Spleen (tissue), 13 donors: ENCODE measurements at places on chromosomes 12 and 14. TPM values are rescaled to one million over a fixed set of nuclear protein-coding genes. Genes with fewer than 3 reads are reported as not detected.

GRCh38 chr12:98352218-98352811 lies 163.1 kb upstream of the TMPO start:
- DNase-seq, result no peak

- no peak for DNase-seq
Measured at GRCh38 chr14:28773861-28774691, 7.5 kb downstream of the FOXG1 start.

DNA sequence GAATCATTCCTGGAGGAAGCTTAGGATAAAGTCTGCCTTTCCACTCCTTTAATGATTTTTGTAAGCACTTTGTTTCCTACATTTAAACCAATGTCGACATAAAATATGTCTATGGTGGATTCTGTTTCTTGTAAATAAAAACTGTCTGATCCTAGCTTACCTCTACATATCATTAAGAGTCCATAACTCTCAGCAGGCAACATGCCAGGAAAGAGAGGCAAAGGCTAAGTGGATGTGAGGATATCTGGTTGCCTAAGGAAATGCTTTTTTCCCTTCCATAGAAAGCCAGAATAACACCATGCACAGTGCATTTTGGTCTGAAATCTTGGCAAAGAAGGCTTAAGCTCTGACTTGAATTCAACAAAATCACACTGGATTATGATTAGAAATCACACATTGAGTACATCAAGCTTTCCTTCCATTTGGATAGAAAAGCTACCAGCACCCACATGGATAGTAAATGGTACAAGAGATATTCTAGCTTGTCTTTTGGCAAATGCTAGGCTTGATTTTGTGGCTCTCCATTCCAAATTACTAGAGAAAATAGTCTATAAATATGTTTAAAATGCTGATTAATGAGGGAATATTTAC lies 57.0 kb upstream of the CNTN1 start:
- no peak for DNase-seq

DNA sequence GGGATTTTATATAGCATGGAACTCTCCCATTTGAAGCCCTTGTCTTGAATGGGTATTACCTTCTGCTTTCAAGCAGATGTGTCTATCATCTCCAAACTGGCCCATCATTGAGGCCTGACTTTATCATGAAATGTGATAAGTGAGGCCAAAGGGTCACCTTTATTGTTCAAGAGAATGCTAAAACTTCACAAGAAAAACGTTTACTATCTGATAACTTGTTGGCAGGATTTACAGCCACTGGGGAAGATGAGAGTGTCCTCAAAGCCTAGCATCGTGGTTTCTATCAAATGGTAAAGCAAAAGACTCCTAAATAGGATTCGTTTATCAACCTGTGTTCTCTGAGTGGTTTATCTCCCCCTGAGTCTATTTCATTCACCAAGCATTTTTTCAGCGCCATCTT lies 62.0 kb upstream of the CLMN start:
- DNase-seq, result no peak

GRCh38 chr12:4736091-4736490 lies 15.9 kb downstream of the GALNT8 start:
- no peak for DNase-seq

B3GNT4 gene
- 0.54 TPM for polyA plus RNA-seq

WDR89 gene
- polyA plus RNA-seq, result 9.5 TPM

CCDC60 gene
- polyA plus RNA-seq, result not detected

DNA sequence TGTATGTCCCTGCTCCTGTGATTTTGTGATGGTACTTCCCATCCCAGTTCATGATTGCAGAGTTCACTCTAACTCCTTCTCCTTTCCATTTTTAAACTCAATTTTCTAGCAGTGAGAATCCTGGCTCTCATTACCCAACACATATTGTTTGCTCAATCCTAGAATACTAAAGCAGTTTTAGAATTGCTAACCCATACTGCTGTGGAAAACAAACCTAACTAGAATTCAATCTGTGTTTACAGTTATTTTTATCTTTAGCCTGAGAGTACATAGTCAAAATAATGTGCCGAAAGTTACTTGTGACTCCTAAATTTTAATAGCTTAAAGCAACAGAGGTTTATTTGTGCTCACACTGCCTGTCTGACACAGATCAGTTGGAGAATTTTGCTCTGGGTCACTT lies 508.0 kb downstream of the AACS start:
- no peak for DNase-seq

- no peak for DNase-seq
Measured at GRCh38 chr12:87074781-87075180, 818.6 kb upstream of the MGAT4C start.

- DNase-seq, result no peak
Measured at GRCh38 chr14:52661314-52661713, 34.0 kb downstream of the ERO1A start.

DNA sequence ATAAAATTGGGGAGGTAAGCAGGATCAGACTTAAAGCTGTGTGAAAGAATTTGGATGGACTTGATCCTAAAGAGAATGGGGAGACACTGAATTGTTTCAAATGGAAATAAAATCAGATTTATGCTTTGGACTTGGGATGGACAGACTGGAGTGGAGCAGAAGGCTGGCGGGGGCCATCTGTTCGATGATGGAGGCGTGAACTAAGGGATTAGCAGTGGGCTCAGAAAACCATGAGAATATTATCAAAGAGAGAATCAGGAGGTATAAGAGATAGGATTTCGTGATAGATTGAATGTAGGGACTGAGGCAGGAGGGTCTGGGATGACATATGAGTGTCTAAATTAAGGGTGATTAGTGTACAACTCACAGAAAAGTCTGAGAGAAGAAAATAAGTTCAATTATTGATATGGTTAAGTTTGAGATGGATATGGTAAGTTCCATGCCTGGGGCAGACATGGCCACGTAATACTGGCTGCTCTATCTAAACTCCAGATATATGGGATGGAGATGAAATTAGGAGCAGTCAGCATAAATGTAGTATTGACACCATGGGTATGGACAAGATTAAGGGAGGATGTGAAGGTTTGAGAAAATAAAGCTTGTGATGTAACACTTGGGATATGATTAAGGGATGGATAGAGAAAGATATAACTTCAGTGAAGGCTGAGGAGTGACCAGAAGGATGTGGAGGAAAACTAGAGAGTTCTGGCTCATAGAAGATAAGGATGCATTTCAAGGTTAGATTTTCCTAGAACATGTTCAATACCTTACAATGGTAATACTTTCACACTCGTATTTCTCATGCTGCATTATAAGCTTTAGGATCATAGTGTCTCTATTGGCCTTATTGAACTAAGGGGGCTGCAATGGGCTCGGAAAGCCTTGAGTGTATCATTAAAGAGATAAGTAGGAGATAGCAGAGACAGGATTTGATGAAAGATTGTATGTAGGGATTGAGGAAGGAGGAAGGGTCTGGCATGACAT lies 1.0 kb upstream of the TSSK4 start:
- no peak for DNase-seq
